ENCODE measurements at places on chromosomes 7 and 10.

DNA sequence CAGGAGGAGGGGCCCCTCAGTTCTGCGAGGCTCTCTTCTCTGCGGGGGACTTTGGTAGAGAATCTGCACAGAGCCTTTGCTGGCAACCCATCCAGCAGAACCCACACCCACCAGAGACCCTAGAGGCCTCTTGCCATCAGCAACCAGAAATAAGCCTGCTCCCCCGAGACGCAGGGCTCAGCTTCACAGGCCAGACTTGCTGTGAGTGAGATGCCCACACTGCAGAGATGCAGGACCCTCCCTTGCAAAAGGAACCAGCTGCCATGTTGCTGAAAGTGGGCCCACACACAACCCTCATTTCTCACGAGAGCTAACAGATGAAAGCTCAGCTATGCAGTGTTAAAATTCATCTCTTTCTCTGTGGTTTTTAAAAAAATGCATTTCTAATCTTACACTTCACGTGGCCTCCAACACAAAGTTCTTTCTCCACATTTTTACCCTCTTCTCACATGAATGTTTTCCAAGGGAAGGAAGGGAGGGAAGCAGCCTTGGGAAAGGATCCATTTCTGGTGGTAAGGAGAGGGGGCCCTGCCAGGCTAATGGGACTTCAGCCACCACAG lies 171.6 kb downstream of the CCDC3 start:
- DNase-seq: no peak

DNA sequence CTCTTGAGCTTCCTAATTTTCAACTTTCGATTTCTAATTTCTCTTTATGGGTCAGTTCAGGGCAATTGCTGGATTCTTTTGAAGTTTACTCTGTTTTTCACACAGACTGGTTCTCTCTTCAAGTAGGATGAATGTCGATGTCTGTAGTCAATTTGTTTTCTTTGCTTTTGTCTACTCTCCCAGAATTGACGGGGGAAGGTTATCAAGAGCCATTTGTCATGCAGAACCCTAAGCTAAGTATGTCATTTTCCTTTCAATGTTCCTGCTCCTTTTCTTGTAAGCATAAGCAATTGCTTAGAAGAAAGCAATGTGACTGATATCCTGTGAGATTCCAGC lies 53.7 kb downstream of the SLC39A12 start:
- DNase-seq: no peak

DNA sequence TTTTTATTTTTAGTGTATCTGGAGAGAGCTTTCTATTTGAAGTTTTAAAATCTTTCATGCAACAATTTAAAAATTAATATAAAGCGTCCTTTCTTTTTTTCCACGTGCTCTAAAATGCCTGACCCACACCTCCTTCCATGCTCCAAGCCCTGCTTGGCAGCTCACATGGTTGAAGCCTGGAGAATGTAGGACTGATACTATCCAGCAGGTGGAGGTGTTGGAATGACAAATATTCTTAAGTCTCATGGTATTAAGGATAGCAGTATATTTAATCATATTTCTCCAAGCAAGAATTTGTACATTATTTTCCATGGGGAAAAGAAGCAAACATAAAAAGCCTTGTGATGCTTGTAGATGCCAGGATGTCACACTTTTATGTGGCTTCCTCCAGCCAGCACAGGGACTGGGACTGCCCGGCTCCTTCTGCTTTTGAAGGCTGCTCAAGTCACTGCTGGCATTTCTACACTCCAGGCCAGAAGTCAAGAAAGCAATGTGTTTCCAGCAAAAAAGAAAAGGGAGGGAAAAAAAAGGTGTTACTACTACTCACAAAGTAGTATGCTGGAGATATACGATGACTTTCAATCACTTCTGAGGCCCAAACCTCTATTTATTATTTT lies 49.7 kb downstream of the BZW2 start:
- DNase-seq: peak; percentile 10

DNA sequence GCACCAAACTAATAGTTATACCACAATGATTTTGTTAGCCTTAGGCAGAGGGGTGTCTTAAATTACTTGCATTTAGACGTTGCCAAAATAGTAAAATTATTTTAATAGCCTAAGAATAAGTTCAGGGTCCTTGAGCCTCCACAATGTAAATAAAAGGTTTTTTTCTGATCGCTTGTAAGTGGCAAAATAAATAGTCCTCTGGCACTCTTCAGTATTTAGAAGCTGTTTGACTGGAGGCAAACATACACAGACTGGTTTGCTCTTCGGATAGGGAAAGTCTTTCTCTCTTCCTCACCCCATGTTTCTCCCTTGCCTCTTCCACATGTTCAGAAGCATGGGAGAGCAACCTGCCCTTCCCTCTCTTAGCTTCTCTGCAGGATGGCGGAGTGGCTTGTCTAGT lies 49.5 kb upstream of the FAM180A start:
- DNase-seq: no peak

DNA sequence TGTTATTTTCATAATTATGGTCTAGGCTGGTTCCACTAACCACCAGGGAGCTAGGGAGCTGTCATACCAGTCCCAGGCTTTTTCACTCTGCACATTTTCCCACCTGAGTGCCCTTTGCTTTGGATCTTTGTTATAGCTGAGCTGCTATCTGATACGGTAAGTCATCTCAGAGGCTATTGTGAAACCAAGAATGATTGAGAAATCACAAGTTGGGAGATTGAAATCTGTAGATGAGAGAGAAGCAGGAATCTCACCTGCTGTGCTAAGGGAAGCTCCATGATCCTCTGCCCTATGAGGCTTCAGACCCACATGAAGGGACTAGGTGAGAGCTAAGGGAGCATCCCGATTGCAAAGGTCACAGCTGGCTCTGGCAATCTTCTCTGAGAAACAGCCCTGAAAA lies 307.8 kb downstream of the REEP3 start:
- no peak for DNase-seq

DNA sequence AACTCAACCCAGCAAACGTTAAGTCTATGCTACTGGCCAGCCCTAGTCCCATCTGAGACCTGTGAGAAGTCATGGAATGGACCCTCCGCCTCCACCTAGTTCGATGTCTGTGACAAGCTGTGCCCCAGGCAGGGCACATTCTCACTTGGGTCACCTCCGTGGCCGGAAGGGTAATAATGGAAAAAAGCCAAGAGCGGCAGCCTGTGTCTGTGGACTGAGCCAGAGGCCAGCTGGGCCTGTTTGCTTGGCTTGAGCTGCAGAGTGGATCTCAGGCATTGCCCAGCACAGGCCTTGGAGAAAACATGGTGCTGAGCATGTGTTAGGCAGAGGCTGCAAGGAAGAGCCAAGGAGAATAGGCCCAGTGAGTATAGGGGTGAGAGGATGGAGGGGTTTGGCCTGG lies 97.8 kb downstream of the GALNT17 start:
- DNase-seq: no peak

DNA sequence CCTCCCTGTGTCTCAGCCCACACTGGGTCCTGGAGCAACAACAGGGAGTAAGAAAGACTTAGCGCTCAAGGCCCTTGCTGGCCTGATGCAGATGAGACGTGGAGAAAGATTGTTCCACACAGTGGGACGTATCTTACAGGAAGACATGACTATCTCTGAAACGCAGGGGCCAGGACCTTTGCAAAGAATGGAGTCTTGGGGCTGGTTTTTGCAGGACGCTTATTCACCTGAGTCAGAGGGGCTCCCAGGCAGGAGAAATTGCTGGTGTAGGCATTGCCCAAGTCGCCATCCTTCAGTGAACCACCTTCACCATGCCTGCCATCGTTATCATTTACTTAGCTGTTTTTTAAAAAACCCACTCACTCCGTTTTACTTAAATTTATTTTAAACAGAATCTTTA lies 11.8 kb upstream of the GDF10 start:
- no peak for DNase-seq

DNA sequence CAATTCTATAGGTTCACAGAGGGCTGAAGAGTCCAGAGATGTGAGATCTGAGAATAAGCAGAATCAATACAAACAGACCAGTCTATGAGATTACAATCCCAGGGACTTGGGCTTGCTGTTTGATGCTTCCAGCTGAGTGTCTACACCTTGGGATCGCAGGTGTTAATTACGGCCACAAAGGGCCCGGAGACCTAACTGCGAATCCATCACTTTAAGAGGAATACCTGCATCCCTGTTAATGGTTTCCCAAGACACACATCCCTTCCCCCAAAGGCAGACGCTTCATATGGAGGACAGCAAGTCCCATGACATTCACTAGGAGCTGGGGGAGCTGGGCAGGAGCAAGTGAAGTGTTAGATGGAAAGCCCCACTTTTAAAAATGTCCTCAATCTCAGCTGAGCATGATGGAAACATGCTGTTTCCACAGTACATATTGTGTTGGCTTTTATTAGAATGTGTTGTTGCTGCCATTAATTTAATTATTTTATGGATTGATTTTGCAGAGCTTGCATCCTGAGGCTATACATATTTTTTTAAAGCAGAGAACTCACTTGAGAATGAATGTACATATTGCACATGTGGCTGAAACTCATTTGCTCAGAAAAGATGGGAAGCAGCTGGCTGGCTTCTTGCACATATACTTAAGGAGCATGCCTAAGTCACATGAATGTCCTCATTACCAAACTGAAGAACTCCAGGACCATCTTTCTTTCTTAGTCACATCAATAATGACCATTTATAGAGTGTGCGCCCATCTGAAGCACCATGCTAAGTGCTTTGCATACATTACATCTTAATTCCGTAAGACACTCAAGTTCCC lies 151.3 kb downstream of the NEBL start:
- DNase-seq: no peak

DNA sequence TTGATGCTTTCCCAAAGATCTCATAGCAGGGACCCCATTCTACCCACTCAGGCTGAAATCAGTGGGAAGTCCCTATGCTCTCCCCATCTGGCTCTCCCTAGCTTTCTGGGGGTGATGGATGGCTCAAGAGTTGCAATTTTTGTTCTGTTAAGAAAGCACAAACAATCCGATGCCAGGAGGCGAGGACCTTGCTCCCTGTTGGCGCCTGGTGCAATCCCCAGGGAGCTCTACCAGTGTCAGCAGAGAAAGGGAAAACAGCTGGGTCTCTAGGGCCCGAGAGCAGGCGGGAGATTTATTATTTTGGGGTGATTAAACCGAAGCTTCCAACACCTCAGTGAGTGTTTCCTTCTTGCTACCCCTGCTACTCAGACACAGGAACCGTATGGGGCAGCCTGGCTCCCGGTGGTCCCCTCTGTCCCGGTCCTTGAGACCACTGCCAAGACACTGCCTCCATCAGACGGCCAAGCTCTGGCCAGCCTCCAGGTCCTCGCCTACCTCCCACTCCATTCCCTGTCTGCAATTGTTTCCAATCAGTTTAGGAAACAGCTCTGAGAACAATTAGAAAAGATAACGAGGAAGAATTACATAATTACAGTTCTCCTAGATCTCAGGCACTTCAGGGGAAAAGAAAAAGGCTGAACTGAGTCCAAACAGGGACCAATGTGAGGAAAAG lies 147.9 kb downstream of the PLXNA4 start:
- no peak for DNase-seq

DNA sequence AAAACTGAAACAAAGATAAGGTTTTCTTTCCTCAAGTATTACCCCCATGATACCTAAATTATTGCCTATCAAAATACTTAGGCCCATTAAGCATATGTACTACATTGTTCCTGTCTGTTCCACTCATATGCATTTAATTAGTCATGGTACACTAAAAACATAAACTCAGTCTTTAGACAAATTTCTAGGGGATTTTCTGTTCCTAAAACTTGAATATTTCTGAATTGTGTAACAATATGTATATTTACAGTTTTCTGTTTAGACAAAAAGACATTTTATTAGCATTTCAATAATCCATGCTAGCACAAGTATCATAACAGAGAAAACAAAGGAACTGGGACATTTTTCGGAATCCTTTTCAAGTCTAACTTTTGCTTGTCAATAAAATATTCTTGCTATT lies 234.2 kb downstream of the CRPPA start:
- no peak for DNase-seq

- no peak for DNase-seq
These were observed 47.6 kb downstream of the ABRAXAS2 start for GRCh38 chr10:124849111-124849773.

GRCh38 chr10:133394801-133395221 lies 854 bp downstream of the MTG1 start:
- no peak for DNase-seq

DNA sequence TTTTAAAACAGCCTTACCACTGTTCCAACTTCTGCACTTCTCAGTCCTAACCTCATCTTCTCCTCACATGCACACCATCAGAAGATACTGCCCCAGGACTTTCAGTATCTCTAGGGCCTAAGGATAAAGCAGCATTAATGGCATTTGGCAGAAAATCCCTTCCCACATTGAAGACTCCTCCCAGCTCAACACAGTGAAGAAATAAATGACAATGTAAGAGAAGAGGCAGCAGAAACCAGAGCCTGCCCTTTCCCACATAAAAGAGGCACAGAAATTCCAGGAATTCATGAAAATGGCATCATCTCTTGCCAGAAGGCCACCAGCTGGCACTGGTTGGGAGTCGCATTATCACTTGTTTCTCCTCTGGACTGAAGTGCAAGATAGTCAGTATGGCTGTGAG lies 3.7 kb downstream of the GCC1 start:
- no peak for DNase-seq

GRCh38 chr10:119176166-119176565 lies 2.4 kb downstream of the PRDX3 start:
- no peak for DNase-seq

- DNase-seq: no peak
These were observed 239.3 kb upstream of the SEMA3C start for GRCh38 chr7:81158189-81158588.

- no peak for DNase-seq
These were observed 395.4 kb upstream of the NFE2L3 start for GRCh38 chr7:25756601-25757000.

DNA sequence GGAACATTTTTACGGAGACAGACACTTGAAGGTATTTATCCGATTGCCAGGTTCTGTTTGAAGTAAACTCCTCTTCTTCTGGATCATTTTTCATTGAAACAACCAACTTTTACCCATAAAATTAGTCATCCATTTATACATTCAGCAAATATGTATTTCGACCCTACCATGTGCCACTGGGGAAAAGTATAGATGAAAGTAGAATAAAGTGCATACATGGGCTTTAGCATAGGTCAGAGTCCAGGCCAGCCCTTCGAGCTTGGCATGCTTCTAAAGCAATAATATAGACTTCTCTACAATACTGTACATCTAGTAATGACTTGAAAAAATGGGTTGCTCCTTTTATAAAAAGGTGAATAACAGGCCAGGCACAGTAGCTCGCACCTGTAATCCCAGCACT lies 10.1 kb downstream of the SLC25A16 start:
- no peak for DNase-seq

- DNase-seq: no peak
These were observed 27.9 kb downstream of the ZC3HAV1 start for GRCh38 chr7:139081584-139081983.

DNA sequence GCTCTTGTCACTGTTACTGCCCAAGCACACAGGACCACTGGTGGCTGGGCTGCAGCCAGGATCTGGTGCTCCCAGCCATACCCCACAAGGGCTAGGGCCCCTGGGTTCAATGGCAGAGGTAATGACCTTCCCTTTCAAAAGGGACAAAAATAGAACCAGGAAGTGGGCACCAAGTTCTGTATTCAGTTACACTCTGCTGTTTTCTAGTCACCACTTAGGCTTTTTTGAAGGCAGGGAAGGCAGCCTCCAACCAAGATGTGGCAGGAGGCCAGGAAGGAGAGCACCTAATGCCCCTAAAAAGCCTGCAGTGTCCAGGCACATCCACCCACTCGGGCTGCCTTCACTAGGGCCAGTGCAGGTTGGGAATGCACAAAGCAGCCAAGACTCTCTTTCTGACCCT lies 47.8 kb downstream of the NOD1 start:
- no peak for DNase-seq

GRCh38 chr10:86413046-86413728 lies 46.6 kb upstream of the GRID1 start:
- DNase-seq: no peak

All from hippocampal formation (tissue), 2 donors.